ENCODE measurements at places on chromosomes 1 and 21. TPM values are rescaled to one million over a fixed set of nuclear protein-coding genes. Genes with fewer than 3 reads are reported as not detected.

DNA sequence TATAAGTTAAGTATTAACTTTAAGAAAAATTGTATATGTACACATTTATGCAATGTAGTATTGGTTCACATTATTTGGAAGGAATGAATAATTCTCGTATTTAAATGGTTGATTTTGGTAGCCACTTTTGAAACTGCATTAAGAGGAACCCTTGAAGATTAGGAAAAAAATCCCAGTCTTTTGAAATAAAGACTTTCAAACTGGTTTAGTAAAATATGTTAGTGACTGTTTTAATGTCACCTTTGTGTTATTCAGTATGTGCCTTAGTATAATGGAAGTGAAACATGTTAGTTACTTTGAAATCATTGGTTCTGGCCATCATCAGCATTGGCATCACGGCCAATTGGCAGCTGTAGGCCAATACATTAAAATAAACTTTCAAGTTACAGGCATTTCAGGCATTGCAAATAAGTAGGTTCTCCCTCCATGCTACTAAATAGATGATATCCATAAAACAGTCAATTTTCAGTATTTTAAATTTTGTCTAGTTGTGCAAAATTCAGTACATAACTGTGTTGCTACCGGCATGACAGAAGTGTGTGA, 4.4 kb downstream of the MIER1 start:
- H3K4me1 ChIP-seq: peaks cover 37% of the 10 kb centered on the region
- no peaks in the 10 kb centered on the region for H3K27me3 ChIP-seq
- no peaks in the 10 kb centered on the region for H3K36me3 ChIP-seq
- DNase-seq: no peak
- H3K4me3 ChIP-seq: peak overlapping the region; percentile 98

- no peak for DNase-seq
- no peaks in the 10 kb centered on the region for H3K27me3 ChIP-seq
- H3K27ac ChIP-seq: peak overlapping the region; percentile 99
- H3K36me3 ChIP-seq: no peaks in the 10 kb centered on the region
- H3K4me1 ChIP-seq: peaks cover 11% of the 10 kb centered on the region
Measured at GRCh38 chr1:150610576-150610975, 18.8 kb downstream of the ENSA start.

DNA sequence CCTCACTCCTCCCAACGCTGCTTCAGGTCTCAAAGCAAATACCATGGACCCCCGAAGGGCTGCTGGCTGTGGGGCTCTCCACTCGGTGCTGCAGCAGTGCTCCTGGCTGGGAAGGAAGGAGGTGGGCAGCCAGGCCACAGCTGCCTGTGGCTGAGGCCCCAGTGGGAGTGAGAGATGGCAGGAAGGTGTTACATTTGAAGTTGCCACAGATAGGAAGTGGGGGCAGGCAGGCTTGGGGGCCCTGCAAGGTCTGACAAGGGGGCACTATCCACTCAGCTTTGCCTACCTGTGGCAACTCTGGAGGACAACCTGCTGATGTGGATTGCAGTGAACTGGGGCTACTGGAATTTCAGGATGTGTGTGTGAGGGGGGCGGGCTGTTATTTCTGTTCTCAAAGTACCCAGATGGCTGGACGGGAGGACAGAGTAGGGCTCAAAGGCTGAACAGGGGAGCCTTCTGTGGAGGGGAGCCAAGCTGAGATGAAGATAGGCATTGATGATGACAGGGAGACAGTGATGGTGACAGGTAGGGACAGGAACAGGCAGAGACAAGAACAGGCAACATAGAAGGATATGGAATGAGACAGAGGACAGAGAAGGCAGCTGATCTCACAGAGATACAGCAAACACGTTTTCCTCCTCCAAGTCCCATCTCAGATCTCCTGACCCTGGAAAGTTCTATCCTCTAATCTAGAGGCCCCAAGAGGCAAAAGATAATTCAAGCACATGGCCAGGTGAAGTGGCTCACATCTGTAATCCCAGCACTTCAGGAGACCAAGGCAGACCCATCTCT, 1.8 kb downstream of the ZNF683 start:
- DNase-seq: no peak
- no peak overlapping the region for H3K4me3 ChIP-seq
- H3K27me3 ChIP-seq: no peaks in the 10 kb centered on the region
- peak overlapping the region; percentile 53 for H3K27ac ChIP-seq

GRCh38 chr1:207355513-207356295, 34.2 kb downstream of the CD55 start:
- DNase-seq: no peak
- no peak overlapping the region for H3K27ac ChIP-seq
- no peak overlapping the region for H3K4me3 ChIP-seq
- H3K36me3 ChIP-seq: no peaks in the 10 kb centered on the region
- peaks cover 3% of the 10 kb centered on the region for H3K4me1 ChIP-seq
- no peaks in the 10 kb centered on the region for H3K27me3 ChIP-seq

DNA sequence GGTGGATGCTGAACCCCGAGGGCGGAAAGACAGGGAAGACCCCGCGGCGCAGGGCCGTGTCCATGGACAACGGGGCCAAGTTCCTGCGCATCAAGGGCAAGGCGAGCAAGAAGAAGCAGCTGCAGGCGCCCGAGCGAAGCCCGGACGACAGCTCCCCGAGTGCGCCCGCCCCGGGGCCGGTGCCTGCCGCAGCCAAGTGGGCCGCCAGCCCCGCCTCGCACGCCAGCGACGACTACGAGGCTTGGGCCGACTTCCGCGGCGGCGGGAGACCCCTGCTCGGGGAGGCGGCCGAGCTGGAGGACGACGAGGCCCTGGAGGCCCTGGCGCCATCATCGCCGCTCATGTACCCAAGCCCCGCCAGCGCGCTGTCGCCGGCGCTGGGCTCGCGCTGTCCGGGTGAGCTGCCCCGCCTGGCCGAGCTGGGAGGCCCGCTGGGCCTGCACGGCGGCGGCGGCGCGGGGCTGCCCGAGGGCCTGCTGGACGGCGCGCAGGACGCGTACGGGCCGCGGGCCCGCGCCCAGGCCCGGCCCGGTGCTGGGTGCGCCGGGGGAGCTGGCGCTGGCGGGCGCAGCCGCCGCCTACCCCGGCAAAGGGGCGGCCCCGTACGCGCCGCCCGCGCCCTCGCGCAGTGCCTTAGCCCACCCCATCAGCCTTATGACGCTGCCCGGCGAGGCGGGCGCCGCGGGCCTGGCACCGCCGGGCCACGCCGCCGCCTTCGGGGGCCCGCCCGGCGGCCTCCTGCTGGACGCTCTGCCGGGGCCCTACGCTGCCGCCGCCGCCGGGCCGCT, 20.7 kb downstream of the FOXO6 start:
- peaks cover 5% of the 10 kb centered on the region for H3K27me3 ChIP-seq
- no peak for DNase-seq
- no peak overlapping the region for H3K27ac ChIP-seq
- peak overlapping the region; percentile 66 for H3K4me3 ChIP-seq

Gene TMCC2
- total RNA-seq: 1.8 TPM

Gene CAMK2N1
- 7.1 TPM for total RNA-seq

Data from T-cell (primary cell).